Mesothelial cell of epicardium (in vitro differentiated cells): ENCODE measurements at places on chromosomes 1 and 21.

DNA sequence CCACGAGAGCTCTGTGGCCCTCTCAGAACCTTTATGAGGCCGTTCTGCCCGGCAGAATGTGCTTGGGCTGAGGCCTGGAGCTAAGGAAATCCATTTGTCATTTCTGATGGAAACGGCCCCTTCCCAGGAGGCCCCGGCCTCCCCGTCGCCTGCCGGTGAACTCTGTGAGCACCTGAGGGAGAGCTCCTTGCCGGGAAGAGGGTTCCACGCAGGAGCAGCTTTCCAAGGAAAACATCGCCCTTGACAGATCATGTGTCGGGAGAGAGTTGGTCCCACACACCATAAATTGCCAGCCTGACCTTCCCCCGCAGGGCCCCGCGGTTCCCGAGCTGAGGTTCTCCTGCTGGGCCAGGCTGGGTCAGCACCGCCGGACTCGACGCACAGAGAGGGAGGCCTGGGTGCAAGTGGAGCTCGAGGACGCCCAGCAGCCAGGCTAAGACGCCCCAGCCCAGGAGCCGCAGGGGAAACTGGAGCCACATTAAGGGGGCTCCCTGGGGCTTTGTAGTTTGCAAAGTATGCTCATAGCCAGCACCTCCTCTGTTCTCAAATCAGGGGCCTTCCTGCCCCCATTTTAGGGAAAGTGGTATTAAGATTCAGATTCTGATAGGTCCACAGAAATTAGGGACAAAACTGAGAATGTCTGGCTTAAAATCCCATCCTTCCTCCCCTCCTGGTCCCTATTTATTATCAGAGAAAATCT is 239.5 kb downstream of the FOXD2 start:
- no peak for DNase-seq

DNA sequence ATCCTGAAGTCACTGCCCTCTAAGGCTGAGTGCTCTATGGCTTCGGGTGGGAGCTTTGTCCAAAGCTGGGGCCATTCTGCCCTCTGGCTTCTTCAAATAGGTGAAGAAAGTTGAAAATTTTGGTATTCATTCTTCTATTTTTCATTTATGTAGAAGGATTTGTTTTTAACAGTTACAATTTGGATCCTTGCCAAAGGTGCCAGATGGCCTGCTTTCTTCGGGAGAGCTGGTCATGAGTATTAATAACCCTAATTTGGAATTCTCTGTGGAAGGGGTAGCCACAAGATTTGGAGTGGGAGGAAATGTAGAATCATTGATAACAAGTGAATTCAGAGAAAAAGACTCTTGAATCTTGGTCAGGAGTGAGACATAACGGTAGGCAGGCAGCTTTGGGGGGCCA is 370.4 kb upstream of the ST6GALNAC5 start:
- no peak for DNase-seq

- DNase-seq = no peak
Observed at GRCh38 chr1:149995927-149996326, 14.6 kb downstream of the OTUD7B start.

- no peak for DNase-seq
Observed at GRCh38 chr1:52631759-52632331, 1.1 kb upstream of the SHISAL2A start.

- DNase-seq = no peak
Observed at GRCh38 chr21:26007951-26008498, 162.5 kb downstream of the APP start.

DNA sequence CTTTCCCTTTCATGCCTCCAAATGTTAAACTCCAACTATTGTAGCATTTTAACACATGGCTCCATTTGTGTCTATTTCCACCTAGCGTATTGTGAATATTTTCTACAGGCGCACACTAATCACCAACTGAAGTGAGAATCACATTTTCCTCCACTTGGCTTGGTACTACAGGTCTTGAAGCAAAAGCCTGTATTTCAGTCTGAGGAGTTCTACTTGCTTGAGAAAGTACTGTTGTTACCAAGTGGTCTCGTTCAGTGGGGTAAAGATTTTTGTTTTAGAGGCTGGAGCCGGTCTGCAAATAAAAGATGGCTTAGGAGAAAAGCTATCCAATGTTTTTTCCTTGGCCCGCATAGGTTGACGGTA is 550 bp upstream of the PTBP2 start:
- DNase-seq = no peak

GRCh38 chr1:207913951-207914350 is 3.0 kb upstream of the CD34 start:
- no peak for DNase-seq

DNA sequence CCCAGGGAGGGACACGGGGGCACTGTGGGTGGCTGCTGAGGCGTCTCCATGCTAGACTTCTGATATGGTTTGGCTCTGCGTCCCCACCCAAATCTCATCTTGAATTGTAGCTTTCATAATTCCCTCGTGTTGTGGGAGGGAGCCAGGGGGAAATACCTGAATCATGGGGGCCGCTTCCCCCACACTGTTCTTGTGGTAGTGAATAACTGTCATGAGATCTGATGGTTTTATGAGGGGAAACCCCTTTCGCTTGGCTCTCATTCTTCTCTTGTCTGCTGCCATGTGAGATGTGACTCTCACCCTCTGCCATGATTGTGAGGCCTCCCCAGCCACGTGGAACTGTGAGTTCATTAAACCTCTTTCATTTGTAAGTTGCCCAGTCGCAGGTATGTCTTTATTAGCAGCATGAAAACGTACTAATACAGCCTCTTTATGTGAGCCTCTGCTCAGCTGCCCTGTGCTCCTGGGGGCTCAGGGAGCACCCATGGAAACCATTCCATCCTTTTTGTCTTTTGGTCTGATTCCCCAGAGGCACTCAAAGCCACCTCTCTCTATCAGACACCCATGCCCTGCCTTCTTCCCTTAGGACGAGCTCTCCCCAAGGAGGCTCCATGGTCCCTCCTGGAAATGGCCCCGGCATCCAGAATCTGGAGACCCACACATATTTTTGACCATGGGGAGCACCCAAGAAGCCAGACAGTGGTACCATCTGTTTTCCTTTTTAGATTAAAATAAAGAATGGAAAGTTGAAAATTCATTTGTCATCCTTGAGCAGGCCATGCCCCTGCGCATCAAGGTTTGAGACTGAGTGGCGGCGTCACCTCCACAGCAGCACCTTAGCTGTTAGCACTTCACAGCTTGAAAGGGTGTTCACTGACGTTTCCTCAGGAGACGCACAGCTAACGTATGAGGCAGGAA is 65.9 kb upstream of the FAM20B start:
- DNase-seq = no peak

DNA sequence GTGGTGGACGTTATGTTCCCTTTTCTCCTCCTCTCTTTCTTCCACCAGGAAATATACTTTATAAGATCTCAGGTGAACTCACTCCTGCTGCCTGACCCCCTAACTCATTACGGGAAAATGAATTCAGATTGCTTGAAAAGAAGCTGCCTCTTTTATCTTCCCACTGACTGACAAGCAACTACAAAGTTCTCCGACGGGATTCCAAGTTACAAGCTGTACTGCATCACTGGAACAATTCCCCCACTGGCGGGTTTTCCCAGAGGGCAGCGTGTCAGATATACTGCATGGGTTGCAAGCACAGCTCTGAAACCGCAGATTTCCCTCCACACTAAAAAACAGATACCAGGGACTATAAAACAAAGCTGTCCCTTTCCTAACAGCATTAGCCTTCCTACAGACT is 390.6 kb downstream of the KCTD3 start:
- peak; percentile 25 for DNase-seq

DNA sequence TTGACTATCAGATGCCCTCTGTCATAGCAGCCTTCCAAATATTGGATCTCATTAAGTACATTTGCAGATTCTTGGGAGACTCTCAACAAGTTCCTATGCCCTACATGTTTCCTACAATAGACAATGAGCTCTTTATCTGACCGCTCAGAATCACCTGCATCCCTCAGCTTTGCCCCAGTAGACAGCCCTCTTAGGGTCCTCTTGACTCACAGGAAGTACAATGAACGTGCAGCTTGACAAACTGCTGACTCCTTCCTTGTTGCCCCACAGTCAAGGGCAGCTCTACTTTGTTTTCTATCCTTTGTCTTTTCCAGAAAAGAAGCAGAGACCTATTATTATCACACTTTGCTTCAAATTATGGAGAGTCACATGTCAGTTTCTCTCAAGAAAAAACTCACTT is 27.6 kb downstream of the SLC44A5 start:
- DNase-seq = no peak

GRCh38 chr1:113401728-113402127 is 11.4 kb downstream of the MAGI3 start:
- DNase-seq = no peak

DNA sequence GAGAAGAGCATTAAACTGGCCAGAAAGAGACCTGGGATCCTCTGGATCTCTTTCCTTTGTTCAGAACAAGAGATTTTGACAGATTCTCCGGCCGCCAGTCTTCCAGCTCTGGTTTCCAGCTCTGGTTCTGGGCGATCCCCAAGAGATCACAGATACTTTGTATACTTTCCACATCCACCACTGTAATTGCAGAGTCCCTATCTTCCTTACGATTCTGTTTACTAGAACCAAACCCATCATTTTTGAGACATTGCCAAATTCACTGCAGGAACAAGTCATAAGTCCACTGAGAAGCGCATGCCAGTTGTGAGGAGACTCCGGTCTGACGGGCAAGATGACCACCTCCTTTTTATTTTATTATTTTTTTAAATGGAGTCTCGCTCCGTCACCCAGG is 505.2 kb downstream of the SMYD3 start:
- DNase-seq = no peak

DNA sequence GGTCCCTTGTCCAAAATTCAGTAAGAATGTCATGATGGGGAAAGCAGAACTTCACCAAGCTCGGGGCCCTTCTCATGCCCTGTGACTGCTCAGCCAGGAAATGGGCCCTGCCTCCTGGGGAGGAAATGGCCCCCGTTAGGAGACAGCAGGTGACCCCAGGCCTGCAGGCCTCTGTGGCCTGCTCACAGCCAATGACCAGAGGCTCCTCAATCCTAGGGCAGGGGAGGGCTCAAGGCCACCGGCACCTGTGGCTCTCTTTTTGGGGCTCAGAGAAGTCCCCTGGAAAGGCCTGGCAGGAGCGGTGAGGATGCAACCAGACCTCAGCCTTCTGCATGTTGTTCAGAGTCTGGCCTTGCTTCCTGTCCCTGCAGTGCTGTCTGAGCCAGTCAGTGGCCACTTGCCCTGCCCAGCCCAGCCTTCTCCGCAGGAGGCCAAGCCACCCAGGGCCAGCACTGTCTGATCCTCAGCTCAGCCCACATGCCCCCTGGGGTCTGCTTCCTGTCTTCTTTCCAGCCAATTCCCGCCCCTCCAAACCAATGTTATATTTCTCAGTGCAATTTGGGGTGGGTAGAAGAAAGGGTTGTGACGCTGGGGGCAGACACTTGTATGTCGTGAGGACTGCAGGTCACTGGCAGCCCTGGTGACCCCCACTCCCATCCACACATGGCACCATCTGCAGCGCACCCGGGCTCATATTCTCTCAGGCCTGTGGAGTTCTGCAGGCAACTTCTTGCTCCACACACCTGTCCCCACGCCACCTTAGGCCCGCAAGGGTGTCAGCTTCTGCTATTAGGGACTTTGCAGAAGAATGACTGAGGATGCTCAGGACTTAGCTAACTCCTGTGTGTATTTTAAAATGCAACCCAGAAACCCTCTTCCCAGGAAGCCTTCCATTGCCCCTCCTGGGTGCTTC is 83.6 kb downstream of the ITPKB start:
- no peak for DNase-seq

DNA sequence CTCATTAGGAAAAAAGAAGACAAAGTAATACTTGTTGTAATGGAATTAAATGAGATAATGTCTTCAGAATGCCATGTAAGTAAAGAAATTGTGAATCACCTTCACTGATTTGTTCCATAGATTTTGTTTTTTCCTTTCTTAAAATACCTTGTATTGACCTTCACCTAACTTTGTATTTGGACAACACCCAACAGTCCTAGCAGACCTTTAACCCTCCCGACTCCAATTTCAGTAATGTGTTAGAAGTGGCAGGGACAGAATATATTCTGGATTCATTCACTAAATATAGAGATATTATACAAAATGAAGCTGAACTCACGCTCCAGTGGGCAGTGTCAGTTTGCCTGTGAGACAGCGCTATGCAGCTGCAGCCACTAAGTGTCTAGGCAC is 57.9 kb downstream of the UCK2 start:
- no peak for DNase-seq

- DNase-seq = no peak
Observed at GRCh38 chr1:173009597-173009996, 41.1 kb downstream of the TNFSF18 start.

DNA sequence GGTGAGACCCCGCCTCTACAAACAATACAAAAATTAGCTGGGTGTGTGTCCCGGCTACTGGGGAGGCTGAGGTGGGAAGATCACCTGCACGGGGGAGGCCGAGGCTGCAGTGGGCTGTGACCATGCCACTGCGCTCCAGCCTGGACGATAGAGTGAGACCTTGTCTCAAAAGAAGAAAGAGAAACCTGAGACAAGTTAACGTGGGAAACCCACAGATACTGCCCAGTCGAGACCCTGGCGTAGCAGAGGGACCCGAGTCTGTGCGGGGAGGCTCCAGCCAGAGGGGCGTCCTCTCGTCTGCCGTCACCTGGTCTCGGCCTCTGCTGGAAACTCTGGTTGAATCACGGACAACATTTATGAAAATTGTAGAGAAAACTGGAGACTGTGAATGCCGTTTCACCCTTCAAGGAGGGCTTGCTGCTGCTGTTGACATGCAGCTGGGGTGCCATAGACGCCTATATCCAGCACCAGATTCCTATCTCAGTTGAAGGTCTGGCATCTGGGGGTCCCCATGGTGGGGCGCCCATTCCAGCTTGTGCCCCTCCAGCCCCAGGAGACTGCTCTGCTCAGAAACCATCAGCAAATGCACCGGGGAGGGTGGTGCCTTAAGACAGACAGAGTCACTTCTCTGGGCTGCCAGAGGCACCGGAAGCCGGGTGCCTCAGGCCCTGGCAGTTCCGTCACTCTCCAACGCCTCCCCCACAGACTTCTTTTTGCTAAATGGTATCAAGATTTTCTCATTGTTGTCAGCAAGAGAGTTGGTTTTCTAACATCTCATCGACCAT is 13.6 kb upstream of the CDK11B start:
- no peak for DNase-seq

GRCh38 chr1:168767894-168768584 is 39.0 kb upstream of the DPT start:
- no peak for DNase-seq

DNA sequence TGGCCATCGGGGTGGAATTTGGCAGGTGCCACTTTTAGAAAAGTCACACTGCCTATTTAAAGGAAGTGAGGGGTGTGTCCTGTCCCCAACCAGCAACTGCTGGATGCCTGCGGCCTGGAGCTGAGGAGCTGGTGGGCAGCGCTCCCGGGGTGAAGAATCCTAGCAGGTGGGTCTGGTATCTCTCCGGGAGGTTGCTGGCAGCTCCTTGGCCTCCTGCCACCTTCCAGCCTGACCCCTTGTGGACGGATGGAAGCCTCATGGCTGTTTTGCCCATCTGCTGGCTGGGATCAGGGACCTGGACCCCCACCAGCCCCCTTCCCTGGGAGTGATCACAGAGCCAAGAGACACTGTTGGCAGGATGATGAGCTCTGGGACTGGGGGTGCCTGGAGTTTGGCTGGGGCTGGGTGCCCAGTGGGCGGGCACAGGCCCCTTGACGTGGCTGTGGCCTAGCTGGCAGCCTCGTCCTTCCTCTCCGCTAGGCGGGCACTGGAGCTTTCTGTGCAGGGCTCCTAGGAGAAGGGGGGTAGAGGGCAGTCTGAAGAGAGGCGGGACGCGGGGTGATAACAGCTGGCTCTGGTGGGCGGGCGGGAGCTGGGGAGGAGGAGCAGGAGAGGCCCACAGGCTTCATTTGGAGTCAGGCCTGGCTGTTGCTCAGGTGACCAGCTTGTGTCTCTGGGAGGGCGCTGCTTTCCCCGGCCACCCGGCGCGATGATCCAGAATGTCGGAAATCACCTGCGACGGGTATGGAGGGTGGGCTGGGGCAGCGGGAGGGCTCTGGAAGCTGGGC is at the start of gene ACOT11:
Gene ACOT11 (plus strand): TSS at position 628 of the 788 bp plus-strand sequence. CDS start 82 bp downstream, at position 710.
- peak; percentile 47 for DNase-seq
